T47D (cell line): ENCODE measurements at places on chromosomes 3 and 15.

DNA sequence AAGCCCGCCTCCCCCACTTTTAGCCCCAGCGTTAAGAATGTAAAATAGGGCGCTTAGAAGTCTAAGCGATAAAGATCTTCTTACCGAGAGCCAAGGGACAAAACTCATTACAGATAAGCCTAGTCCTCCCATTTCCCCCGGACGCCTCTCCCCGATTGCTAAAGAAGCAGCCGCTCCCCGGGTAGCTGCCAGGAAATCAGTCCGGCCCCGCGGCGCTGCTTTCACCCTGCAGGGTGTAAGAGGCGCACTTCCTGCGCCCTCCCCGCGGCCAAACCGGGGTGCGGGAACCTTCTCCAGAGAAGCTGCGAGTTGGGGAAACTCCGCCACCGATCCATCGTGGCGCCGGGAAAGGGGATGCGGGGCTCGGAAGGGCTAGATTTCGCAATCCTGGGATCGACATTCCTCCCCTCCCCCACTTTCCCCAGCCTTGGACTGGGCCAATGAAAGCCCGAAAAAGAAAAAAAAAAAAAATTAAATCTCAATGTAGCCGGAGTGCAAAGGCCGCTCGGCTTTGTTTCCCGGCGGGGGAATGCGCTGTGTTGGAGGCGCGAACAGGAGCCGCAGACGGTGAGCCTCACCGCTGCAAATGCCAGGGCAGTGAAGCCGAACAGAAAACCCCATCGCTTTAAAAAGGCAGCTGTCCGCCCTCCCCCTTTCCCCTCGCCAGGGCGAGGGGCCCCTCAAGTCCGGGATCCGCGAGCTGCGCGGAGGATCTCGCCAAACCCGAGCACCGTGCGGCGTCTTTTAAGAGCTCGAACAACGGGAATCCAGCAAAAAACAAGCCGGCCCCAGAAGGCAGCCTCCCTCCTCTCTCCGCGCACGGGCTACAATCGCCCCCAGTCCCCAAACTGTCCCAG is 626 bp upstream of the PTPRG start:
- DNase-seq, result peak; percentile 18

DNA sequence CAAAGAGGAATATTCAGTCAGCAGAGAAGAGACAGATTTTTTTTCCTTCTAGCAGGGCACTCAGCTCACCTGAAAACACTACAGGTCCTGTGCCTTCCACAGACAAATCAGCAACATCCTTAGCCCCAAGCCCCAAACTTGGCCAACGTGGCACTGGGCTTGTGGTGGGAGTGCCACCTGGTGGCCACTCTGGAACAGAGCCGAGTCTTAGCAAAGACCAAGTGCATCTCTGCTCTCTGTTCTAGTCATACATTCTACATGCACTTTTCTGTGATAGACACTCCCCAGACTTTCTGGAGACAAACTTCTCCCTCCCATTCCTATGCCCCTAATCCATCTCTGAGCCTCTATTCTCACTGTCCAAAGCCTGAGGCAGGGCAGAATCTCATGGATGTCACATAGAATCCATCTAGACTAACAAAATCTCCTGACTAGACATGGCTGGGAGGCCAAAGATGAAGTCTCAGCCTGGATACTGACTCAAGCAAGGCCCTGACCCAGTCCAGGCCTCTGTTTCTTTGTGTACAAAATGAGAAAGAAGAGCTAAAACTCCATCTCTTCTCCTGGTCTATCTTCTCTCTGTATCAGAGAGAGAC is 5.1 kb upstream of the SEMA7A start:
- DNase-seq, result peak; percentile 86

DNA sequence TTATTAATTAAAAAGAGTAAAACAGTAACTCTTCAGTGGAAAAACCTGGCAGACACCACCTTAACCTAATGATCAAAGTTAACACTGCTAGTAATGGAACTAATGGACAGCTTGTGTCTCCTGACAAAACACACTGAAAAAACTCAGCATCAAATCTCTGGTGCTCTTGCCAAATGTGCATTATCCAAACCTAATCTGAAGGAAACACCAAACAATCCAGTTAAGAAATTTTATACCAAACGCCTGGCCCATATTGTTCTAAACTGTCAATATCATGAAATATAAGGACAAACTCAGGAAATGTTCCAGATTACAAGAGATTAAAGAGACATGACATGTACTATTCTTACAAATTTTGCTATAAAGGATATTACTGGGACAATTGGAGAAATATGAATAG is 10.4 kb downstream of the RSL24D1 start:
- DNase-seq, result no peak

DNA sequence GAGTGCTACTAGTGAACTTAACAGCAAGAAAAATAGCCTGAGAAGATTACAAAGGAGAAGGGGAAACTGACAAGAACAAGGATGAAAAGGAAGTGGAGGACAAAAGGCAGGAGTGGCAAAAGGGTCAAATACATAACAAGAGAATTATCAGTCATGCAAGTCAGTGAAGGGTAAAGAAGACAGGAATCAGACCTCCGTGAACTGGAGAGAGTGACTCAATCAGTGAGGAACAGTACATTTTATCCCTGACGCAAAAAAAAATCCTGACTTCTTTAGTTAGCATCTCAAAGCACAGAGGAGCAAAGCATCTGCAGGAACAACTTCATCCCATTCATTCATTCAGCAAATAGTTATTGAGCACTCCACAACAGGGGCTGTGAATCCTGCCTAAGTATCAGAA is 97.8 kb downstream of the SST start:
- DNase-seq, result no peak

- DNase-seq, result peak; percentile 91
Measured at GRCh38 chr15:84748274-84749110, at the start of gene ZNF592. ZNF592 (plus strand) TSS chr15:84748592; CDS start chr15:84782676, 34,084 bp downstream.

DNA sequence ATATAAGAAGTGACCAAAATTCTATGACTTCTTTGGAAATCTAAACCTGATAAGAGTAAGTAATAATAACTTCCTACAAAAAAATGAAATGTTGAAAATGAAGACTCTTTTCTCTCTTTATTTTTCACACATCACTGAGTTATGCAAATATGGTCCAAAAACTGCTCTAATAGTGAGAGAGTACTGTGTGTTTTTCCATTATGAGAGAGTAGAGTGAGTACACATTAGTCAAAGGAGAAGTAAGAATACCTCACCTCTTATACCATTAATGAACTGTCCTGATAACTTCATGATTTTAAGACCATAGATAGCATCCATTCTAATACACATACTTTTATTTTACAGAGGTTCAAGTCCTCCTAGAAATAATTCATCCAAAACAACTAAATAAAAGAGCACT is 1310.2 kb downstream of the SI start:
- DNase-seq, result no peak

GRCh38 chr3:42652611-42653302 is 740 bp upstream of the ZBTB47 start:
- peak; percentile 16 for DNase-seq

DNA sequence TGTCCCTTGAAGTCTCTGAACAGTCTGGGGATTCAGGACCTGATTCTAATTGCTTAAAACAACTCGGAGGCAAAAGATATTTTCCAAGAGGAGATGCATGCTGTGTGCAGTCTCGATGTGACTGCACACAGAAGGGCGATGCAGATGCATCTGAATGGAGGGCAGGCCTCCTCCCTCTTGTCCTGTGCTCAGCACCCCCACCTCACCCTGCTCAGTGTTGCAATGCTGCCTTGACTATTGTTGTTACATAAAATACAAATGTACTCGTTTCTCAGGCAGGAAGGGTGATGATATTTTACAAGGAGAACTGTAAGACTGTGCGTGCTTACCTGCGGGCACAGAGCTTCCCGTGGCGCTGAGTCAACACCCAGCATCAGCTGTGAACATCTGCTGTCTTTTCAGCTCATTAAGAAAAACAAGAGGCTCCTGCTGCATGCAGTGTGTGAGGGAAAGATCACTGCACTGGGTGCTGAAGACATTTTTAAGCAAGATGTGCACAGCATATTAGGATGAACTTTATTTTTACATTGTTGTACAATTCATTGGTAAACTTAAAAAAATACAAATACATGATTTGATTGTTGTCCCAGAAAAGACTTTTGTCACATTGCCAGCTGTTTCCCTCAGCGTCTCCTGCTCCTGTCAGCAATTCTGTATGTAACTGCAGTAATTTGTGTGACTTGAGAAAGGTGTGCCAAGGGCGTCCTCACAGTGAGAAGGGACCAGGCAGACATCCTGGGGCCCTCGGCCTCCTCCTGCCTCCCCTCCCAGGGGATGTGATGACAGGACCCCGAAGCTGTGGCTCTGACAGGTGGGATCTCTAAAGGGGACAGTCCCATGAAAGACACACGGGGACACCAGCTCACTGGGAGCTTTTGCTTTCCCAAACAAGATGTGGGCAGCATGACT is 56.3 kb upstream of the RPL32 start:
- DNase-seq, result no peak

DNA sequence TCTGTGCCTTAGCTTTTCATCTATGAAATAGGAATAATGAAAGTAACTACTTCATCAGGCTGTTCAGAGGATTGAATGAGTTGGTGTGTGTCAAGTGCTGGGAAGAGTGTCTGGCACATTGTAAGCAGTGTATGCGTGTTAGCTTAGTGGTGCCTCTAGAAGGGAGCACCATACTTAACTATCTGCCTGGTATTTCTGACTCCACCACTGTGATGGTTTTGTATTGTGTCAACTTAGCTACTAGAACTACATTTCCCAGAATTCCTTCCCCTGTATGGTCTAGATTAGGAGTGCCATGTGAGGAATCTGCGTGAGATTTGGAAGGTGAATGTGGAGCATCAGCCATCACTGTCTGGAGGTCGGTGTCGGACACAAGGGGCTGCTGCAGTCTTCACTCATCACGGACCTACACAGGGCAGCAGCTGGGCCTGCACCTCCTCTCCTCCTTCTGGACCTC is 115.4 kb upstream of the GALNT15 start:
- no peak for DNase-seq

DNA sequence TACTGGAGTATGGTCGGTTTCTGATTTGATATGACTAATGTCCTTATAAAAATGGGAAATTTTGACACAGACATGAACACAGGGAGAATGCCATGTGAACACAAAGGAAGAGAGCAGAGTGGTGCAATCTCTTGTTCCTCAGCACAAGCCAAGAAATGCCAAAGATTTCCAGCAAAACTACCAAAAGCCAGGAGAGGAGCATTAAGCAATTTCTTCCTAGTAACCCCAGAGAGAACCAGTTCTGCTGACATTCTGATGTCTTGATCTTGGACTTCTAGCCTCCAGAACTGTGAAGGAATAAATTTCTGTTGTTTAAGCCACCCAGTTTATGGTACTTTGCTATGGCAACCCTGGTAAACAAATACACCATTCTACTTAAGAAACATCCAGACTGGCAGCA is 227.8 kb upstream of the MRPL3 start:
- no peak for DNase-seq

- DNase-seq, result no peak
Measured at GRCh38 chr15:52008359-52008697, 10.7 kb upstream of the MAPK6 start.

- DNase-seq, result no peak
Measured at GRCh38 chr3:101851850-101852714, 2.8 kb downstream of the NFKBIZ start.

- DNase-seq, result no peak
Measured at GRCh38 chr3:15040844-15041243, 24.3 kb downstream of the MRPS25 start.

DNA sequence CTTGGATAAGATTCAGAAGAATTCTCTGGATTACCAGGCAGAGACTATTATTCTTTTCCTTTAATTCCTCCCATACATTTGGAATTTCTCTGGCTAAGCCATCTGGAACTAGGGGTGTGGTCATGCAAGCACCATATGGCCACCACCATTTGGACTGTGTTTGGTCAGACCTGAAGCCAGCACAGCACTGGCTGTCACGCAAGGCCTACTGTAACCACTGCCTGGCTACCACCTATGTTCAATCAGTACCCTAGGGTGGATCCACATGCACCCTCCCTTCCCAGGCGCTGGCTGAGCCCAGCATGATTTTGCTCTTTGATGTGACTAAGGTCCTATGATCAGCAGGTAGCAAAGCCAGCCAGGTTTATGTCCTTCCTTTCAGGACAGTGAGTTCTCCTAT is 287.8 kb upstream of the GOLIM4 start:
- no peak for DNase-seq

GRCh38 chr3:125052624-125053303 is 3.0 kb downstream of the HEG1 start:
- no peak for DNase-seq

DNA sequence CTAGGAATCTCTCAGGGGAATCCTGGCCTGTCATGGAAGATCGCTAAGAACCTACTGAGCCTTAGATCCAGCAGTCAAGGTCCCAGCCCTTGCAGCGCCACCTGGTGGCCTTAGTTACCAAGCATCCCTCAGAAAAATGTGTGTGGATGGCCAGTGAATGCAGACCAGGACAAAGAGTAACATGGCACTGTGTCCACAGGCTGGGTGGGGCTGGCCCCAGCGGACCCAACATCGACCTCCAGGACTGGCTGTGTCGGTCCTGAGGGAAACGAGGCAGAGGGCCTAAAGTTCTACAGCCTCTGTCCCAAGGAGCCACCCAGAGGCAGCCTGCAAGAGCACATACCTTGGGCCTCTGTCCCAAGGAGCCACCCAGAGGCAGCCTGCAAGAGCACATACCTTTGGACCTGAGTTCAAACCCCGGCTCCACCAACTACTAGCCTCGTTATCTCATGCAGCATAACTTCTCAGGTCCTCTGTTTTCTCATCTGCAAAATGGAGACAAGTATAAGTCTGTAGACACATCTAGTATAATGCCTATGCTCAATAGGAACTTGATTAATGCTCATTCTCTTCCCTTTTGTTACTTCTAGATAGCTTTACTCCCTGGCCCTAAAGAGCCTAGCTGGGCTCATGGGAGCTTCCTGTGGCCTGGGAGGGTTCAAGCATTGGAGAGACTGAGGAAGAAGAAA is 57.5 kb upstream of the HERC1 start:
- peak; percentile 89 for DNase-seq

- no peak for DNase-seq
Measured at GRCh38 chr3:170360466-170360865, 3.0 kb downstream of the SKIL start.

GRCh38 chr15:82944821-82945220 is 7.7 kb downstream of the HOMER2 start:
- no peak for DNase-seq

DNA sequence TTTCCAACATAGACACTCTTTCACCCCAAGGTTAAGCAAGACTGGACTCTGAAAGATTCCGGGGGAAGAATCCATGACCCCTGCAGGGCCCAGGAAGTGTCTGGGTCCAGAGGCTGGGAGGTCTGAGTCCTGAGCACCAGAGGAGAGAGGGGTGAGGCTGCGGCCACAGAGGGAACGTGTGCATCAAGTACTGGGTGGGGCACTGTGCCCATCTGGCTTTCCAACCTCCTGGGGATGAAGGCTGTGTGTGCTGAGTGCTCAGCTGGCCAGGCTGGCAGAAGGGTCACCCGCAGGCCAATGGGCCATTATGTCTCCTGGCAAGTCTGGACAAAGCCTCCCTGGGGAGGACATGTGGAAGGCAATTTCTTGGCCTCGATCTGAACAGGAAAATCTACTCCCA is 3.3 kb downstream of the CHRNA3 start:
- no peak for DNase-seq

DNA sequence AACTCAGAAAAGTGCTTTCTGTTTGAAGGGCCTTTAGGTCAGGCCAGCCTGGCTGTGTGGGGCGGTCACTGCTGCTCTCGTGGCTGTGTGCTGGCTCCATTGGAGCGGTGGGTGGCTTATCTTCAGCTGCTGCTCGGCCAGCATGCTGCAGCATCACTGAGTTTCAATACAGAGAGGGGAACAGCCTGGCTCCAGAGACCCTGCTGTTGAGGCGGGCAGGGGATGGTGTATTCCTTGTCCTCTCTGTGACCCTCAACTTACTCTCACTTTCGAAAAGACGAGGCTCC is 248.5 kb upstream of the ONECUT1 start:
- no peak for DNase-seq
